CD8-positive, alpha-beta memory T cell (primary cell): ENCODE measurements at places on chromosomes 11 and 22. TPM values are rescaled to one million over a fixed set of nuclear protein-coding genes. Genes with fewer than 3 reads are reported as not detected.
A peak's percentile ranks its signal among the peaks of the same experiment; 100 is the strongest.

- peak; percentile 49 for DNase-seq
- H3K27ac ChIP-seq: no peak overlapping the region
- no peak overlapping the region for H3K4me3 ChIP-seq
- H3K4me1 ChIP-seq: peaks cover 10% of the 10 kb centered on the region
- H3K36me3 ChIP-seq: no peaks in the 10 kb centered on the region
These were observed 39.2 kb upstream of the IGLL5 start for GRCh38 chr22:22848364-22848866.

- H3K36me3 ChIP-seq: peaks cover 18% of the 10 kb centered on the region
- no peak overlapping the region for H3K4me3 ChIP-seq
- no peaks in the 10 kb centered on the region for H3K27me3 ChIP-seq
These were observed 12.6 kb downstream of the JAML start for GRCh38 chr11:118212131-118212725.

DNA sequence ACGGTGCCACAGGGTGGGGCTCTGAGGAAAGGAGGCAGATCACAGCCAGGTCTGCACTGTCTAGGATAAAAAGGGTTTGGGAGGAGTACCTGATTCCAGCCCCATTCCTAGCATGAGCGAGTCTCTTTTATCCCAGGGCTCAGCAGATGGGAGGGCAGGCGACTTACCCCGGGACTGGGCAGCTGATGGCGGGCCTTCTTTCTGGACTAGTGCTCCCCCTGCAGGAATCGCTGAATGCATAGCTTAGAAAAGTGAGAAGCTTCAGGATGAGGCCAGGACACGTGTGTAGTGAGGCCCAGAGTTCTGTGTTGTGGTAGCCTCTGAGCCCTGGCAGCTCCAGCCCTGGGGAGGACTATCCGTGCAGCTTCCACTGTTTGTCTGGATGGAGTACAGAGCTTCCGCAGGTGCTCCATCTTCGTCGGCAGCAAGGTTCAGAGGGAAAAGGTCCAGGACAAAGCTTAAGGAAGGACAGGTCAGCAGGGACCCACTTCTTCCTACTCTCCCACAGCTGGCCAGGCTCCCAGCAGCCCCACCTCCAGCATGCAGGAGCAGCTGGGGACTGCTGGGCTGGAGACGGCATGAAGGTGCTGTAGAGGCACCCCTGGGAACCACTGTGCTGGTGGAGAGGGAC lies 30.4 kb downstream of the COMMD9 start:
- no peak for DNase-seq
- H3K4me3 ChIP-seq: no peak overlapping the region
- no peaks in the 10 kb centered on the region for H3K4me1 ChIP-seq

GRCh38 chr11:19352771-19353160 lies 112.0 kb upstream of the E2F8 start:
- peaks cover 3% of the 10 kb centered on the region for H3K27me3 ChIP-seq
- H3K27ac ChIP-seq: no peak overlapping the region
- H3K4me1 ChIP-seq: no peaks in the 10 kb centered on the region
- no peak for DNase-seq
- H3K4me3 ChIP-seq: no peak overlapping the region
- H3K36me3 ChIP-seq: no peaks in the 10 kb centered on the region

DNA sequence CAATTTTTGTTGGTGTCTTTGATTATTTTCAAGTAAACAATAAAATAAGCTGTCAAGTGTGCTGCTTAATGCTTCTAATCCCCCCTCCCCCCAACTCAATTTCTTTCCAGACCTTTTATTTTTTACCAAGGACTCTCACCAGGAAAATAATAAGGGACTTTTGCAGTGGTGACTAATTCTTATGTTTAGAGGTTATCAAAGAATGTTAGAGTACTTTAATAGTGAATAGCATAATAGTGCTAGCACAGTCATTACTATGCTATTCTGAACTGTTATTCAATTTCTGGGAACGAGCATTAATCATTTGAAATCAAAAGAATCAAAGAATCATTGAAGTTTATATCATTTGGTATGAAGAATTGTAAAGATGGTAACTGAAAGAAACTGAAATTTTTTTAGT lies 251.4 kb downstream of the DDX10 start:
- no peak overlapping the region for H3K4me3 ChIP-seq
- no peak overlapping the region for H3K27ac ChIP-seq
- no peaks in the 10 kb centered on the region for H3K4me1 ChIP-seq
- no peaks in the 10 kb centered on the region for H3K36me3 ChIP-seq
- no peaks in the 10 kb centered on the region for H3K27me3 ChIP-seq
- no peak for DNase-seq

GRCh38 chr11:32297611-32298011 lies 137.7 kb downstream of the WT1 start:
- H3K27ac ChIP-seq: no peak overlapping the region
- H3K4me1 ChIP-seq: no peaks in the 10 kb centered on the region
- no peaks in the 10 kb centered on the region for H3K36me3 ChIP-seq
- H3K27me3 ChIP-seq: no peaks in the 10 kb centered on the region
- no peak overlapping the region for H3K4me3 ChIP-seq

DNA sequence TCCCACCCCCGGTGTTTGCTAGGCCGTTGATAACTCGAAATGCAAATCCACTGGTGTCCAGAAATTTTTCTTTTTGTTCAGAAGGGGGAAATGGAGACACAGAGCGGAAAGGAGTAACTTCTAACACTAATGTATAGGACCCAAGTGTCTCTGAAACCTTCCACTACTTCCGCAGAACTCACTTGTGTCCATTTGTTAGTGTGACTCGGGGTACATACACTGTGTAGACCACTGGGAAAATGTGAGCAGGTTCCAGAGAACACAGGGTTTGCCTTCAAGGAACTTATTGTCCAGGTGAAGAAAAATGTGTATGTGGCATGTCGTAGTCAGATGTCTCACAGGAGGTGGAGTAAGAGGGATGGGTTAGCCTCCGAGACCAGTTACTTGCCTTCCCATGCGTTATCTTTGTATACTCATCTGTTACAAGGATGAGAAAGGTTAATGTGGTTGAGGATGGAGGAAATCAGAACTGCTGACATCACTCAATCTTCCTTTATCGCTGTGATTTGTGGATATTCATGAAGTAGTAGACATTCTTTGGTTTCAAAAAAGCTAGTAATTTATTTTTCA lies 857 bp downstream of the ARCN1 start:
- no peaks in the 10 kb centered on the region for H3K36me3 ChIP-seq
- peak overlapping the region; percentile 98 for H3K27ac ChIP-seq
- peak; percentile 9 for DNase-seq
- peak overlapping the region; percentile 83 for H3K4me3 ChIP-seq
- H3K27me3 ChIP-seq: no peaks in the 10 kb centered on the region
- H3K4me1 ChIP-seq: peaks cover 47% of the 10 kb centered on the region

DNA sequence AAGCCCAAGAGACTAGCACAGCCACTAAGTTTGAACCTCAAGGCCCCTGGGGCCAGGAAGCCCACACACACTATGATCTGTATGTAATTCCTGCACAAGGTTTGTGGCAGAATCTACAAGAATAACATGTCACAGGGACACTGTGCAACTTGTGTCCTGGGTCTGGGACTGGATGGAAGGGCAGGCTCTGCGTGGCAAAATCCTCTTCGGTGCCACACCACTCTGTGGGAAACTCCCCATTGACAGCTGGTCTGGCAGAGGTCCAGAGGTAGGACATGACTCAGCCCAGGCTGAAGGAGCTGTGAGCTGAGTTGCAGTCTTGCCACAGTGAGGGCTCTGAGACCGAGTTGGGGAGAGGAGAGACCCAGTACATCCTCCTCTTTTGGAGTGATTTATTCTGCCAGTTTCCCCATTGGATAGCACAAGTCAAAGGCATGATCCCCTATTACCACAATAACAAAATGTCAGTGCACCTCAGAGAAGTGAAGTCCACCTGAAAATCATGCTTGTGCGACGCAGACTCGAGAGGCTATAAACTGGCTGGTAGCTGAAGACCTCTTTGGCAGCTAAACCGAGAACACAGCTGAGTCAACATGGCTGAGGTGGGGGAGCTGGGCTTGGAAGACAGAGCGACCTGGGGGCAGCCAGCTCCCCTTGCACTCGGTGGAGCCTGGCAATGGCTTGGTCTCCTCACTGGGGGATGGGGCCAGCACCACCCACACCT lies 23.3 kb upstream of the SERPIND1 start:
- peaks cover 43% of the 10 kb centered on the region for H3K36me3 ChIP-seq
- H3K4me3 ChIP-seq: no peak overlapping the region
- H3K4me1 ChIP-seq: no peaks in the 10 kb centered on the region
- no peak overlapping the region for H3K27ac ChIP-seq
- no peak for DNase-seq

GRCh38 chr11:129291546-129291945 lies 84.1 kb upstream of the BARX2 start:
- H3K27ac ChIP-seq: no peak overlapping the region
- H3K27me3 ChIP-seq: no peaks in the 10 kb centered on the region
- H3K36me3 ChIP-seq: no peaks in the 10 kb centered on the region
- H3K4me1 ChIP-seq: no peaks in the 10 kb centered on the region
- DNase-seq: no peak

DNA sequence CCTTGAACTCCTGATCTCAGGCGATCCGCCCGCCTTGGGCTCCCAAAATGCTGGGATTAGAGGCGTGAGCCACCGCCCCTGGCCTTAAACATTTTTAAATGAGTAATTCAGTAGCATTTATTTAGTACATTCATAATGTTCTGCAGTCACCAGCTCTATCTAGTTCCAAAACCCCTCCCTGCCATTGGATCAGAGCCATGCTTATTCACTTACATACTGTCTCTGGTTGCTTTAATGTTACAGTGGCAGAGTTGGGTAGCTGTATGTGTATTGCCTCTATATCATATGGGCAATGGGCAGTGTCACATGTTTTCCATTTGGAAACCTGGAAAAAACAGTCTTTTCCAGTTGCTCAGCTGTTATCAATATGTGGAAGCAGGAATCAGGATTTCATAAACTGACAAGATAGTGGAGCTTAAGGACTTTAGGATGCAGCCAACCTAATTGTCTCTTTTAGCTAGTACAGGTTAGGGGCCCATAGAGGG lies 10.5 kb downstream of the COA4 start:
- no peak for DNase-seq
- no peak overlapping the region for H3K27ac ChIP-seq
- no peaks in the 10 kb centered on the region for H3K27me3 ChIP-seq
- no peaks in the 10 kb centered on the region for H3K4me1 ChIP-seq

GRCh38 chr11:33930317-33931021 lies 38.6 kb upstream of the LMO2 start:
- H3K4me1 ChIP-seq: peaks cover 4% of the 10 kb centered on the region
- H3K36me3 ChIP-seq: no peaks in the 10 kb centered on the region
- no peak overlapping the region for H3K4me3 ChIP-seq
- no peak overlapping the region for H3K27ac ChIP-seq
- no peaks in the 10 kb centered on the region for H3K27me3 ChIP-seq

DNA sequence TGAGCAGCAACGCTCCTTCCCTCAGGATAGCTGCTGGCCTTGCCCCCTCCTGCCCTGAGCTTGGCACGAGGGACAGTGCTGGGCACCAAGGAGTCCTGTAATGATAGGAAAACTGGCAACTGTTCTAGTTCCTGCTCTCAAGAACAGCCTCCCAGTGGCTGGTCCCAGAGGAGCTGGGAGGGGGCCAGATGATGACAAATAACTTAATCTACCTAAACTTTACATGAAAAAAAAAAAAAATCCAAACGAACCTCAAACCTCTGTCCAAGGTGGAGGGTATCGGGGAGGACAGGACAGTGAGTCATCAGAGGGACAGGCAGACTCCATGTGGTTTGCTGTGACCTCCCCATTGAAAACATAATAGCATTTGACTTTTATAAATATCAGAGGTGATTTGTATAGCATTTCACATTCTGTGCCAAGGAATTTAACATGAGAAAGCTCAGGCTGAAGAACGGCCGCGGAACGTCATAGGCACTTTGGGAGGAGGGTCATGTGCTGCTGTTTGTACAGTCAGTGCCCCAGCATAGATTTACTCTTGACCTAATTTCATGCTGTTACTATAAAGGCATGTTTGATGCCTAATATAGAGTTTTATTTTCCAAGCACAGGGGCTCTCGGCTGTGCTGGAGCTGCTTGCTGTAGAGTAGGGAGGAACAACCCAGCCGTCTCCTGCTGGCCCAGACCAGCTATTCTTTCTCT lies 98.2 kb upstream of the NNMT start:
- peaks cover 9% of the 10 kb centered on the region for H3K4me1 ChIP-seq
- DNase-seq: no peak
- H3K27ac ChIP-seq: no peak overlapping the region
- no peak overlapping the region for H3K4me3 ChIP-seq
- no peaks in the 10 kb centered on the region for H3K36me3 ChIP-seq

DNA sequence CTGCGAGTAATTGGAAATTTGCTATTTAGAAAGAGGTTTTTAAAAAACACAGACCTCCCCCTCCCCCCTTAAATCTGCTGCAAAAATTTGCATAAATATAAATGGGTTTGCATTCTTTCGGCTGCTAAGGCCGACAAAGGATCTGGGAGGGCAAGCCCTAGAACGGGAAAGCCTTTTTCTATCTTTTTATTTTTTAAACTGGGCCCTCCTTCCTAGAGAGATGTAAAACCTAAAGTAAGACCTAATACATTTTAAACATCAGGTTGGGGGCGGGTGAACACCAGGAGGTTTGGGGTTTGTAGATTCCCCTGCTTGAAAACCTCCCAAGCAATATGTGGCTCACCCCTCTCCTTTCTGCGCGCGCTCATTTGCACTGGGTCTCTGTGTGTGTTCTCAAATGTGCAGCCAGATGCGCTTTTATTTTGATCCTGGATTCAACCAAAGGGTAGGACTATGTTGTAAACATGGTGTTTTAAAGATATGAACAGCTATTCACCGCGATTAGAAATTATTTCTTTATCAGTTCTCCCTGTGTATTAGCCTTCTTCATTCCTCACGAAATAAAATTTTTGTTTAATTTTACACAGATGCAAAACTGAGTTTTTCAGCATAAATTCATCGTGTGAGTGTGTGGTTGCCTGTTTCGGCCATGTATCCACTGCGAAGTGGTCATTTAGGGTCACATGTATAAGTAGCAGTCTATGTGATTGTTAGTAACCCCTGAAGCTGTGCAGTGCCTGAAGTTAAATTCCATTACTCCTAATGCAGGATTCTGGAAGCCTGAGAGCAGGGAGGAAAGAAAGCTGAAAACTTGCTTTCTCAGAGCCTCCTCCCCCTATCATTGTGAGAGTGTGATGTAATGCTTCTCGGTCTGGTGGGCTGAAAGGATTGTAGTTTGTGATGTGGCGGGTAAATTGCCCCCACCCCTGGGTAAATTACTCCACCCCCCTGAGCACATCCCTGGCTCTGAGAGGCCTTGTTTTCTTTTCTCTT lies 988 bp downstream of the TNRC6B start:
- no peaks in the 10 kb centered on the region for H3K36me3 ChIP-seq
- H3K4me1 ChIP-seq: peaks cover 61% of the 10 kb centered on the region
- peak overlapping the region; percentile 74 for H3K27ac ChIP-seq
- no peaks in the 10 kb centered on the region for H3K27me3 ChIP-seq
- H3K4me3 ChIP-seq: peak overlapping the region; percentile 81

Gene CRYBB2
- total RNA-seq: not detected

Gene LMNTD2
- total RNA-seq: 2.4 TPM

Gene PYGM
- 2.2 TPM for total RNA-seq

Gene MS4A4A
- total RNA-seq: not detected

Gene PARVG
- 57.4 TPM for total RNA-seq

Gene PKDREJ
- total RNA-seq: not detected

Gene OR8H3
- total RNA-seq: not detected
